ENCODE measurements at places on chromosomes 4 and X.

GRCh38 chr4:155956461-155956860 is 2.8 kb upstream of the CTSO start:
- DNase-seq: no peak

DNA sequence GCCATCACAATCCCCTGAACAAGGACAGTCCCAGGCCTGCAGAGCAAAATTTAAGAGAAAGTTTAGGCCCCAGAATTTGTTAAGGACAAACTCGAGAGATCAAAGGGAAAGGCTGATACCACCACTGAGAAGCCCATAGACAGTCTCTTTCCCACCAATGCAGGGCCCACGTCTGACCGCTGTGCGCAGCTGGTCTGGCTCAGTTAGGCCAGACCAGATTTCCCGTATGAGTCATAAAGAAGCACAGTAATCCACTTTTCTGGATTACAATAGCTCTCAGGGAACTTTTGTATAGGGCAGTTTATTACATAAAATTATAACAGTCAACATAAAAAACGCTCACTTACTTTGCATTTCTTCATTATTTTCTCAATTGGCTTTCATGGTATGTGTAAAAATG is 259.5 kb downstream of the RCHY1 start:
- no peak for DNase-seq

DNA sequence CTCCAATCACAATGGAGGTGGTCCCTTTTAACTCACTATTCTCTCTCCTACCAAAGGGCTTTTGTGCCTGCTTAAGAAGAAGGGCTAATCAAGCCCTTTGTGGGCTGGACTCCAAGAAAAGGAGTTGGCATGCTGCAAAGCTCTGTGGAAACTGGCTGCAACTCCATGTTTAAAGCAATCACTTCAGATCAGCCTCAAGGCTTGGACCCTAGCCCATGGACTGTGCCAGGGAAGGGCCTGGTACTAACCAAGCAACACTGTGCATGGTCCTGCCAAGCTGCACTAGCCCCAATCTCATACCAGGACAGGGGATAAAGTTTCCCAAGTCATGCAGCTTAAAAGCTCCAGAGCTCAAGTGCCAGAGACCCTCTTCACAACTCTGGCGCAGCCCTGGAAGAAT is 86.7 kb downstream of the ATP8A1 start:
- DNase-seq: no peak

- no peak for DNase-seq
These were observed 178.7 kb upstream of the RBPJ start for GRCh38 chr4:26141911-26142638.

- DNase-seq: no peak
These were observed 226.2 kb downstream of the TACR3 start for GRCh38 chr4:103493450-103494159.

- DNase-seq: peak; percentile 11
These were observed at the start of gene CCSER1 for GRCh38 chr4:90127223-90127705. Gene CCSER1 (plus strand): TSS chr4:90127394.

- DNase-seq: no peak
These were observed 15.8 kb upstream of the IL21 start for GRCh38 chr4:122636697-122637096.

DNA sequence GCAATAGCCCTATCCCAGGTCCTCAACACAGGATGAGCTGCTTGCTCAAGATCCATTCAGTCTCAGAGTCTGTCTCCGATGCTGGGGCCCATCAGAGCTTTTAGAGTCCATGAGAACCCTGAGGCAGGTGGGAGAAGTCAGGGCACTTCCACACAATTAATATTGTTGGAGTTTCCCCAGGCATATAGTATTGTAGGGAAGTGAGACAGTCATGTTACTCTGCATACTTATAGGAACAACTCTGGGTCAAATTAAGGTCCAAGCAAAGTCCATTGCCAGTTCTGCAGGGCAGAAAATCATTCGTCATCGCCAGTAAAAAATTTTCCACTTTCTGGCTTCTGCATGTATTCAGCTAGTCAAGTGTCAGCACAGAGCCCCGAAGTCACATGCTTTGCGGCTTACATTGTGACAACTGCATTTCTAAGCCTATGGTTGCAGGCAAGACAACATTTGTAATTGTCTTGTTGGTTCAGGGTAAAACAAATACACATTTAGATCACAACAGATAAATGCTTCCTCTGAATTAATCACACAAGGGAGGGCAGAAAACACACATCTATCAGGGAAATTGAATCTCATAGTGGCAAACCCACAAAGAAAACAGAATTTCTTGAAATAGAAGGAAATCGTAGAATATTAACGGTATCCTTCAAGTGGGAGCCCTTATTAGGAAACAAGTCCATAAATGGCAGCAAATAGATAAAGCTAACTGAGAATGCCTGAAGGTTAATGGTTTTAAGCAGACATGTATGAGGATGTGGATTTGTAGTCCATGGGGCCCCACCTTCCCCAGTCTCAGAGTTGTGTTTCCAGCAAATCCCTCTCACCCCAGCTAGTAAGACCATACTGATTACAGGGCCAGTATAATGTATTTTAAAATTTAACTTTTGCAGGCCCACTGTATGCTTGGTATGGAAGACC is 412.1 kb upstream of the RASGEF1B start:
- no peak for DNase-seq

- no peak for DNase-seq
These were observed 224.9 kb downstream of the FAT4 start for GRCh38 chr4:125539691-125540090.

- no peak for DNase-seq
These were observed 185.6 kb downstream of the SLC7A11 start for GRCh38 chr4:138056541-138056940.

DNA sequence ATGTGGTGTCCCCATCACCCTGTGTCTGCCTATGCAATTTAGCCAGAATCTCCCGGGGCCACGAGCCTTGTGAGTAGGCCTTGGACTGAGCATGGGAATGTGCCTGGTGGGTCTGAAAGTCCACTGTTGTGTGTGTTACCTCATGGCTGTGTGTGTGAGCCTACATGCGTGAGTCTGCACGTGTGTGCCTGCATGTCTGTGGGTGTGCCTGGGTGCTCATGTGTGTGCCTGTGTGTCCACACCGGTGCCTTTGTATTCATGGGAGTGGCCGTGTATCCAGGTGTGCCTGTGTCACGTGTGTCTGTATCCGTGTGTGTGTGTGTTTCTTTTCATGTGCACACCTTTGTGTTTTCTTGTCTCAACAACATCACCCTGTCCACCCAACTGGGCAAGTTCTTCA is 14.2 kb downstream of the ATP5ME start:
- no peak for DNase-seq

GRCh38 chr4:168724243-168724642 is 227.4 kb downstream of the PALLD start:
- DNase-seq: no peak

DNA sequence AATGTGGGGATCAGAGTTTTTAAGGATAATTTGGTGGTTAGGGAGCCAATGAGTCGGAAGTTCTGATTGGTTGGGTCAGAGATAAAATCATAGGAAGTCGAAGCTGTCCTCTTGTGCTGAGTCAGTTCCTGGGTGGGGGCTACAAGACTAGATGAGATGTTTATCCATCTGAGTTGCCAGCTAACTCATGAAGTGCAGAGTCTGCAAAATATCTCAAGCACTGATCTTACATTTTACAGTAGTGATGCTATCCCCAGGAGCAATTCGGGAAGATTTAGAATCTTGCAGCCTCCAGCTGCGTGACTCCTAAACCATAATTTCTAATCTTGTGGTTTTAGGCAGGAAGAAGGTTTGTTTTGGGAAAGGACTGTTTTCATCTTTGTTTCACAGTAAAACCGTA is 565.8 kb upstream of the SPANXN1 start:
- DNase-seq: no peak

- no peak for DNase-seq
These were observed 7.6 kb upstream of the KLHL2 start for GRCh38 chr4:165199722-165200121.

- DNase-seq: no peak
These were observed 123.6 kb upstream of the MID1 start for GRCh38 chrX:10744007-10744406.

DNA sequence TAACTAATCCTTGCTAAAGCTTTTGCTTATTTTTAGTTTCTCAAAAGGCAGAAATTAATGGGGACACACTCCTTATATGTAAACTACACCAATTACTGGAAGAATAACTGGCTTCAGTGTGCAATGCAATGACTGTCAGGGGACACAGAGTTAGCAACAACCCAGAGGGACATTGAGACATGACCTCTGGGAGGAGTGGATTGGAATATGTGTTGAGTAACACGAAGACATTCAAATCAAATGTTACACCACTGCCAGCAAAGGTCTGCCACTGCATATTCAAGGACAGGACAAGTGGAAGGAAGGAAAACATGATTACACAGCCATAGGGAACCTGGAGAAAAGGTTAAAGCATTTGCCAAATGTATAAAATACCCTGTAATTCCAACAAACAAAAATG is 240.1 kb upstream of the FSTL5 start:
- DNase-seq: no peak

GRCh38 chrX:78595901-78596502 is 63.1 kb downstream of the RTL3 start:
- no peak for DNase-seq

- DNase-seq: no peak
These were observed 795.0 kb downstream of the CENPC start for GRCh38 chr4:66750273-66750672.

GRCh38 chrX:12693754-12694153 is 97.5 kb upstream of the PRPS2 start:
- no peak for DNase-seq

- no peak for DNase-seq
These were observed 1111.2 kb upstream of the ADGRL3 start for GRCh38 chr4:60088807-60089486.

DNA sequence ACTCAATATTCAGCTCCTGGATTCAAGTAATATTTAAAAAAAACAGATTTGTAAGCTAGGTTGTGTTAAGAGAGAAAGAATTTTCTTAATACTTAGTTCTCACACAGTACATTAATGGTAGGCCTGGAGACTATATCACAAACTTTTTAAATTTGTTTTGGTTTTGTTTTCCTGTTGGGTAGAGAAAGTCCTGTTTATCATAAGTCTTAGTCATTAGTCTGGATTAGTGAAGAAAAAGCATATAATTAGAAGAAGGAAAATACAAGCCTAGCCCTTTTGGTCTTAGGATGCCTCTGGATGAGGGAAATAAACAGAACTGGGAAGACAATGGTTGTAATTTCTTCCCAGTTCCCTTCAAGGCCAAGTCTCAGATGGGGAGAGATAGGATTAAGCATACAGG is 163.6 kb downstream of the ADAMTS3 start:
- no peak for DNase-seq

DNA sequence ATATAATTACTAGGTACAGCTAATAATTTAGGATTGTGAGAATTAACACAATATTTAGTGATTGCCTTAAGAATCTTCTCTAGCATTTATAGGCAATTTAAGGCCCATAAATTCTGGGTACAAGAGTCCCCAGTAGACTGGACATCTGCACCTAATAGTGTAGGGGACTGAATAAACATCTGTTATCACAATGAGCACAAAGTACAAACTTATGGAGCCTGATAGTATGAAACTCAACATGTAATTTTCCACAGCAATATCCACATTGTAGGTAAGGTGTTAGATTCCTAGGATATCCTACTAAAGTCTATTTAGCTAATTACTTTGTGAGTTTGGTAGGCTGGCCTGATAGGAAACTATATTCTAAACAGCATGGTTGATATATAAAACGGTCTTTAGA is 178.3 kb downstream of the FAM13A start:
- DNase-seq: no peak

GRCh38 chr4:106986486-106986885 is 49.6 kb downstream of the DKK2 start:
- DNase-seq: no peak

DNA sequence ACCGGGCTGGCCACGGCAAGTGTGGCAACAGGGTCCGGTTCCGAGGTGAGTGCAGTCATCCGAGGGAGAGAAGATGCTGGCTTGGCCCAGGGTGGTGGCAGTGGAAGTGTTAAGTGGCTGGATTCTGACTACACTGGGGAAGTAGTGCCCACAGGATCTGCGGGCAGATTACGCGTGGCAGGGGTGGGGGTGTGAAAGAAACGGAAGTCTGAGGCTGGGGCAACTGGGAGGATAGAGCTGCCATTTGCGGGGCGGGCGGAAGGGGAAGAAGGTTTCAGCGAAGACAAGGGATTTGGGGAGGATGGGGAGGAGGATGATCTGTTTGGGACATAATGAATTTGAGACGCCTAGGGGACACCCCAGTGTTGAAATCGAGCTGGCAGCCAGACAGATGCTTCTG is 5.3 kb downstream of the RS1 start:
- DNase-seq: no peak

DNA sequence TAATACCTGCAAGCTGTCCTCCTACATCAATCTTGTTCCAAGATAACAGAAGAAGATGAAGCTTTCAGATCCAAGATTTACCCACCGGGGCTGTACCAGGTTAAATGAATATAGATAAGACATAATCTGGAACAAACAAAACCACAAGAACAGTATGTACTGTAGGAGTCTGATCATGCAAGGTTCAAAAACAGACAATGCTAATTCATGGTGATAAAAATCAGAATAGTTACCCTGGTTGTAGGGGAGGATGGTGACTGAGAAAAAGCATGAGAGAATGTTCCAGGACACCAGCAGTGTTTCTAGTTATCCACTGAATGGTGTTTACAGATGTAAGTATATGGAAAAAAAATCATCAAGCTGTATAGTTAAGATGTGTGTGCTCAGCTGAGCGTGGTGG is 211.6 kb upstream of the TBL1X start:
- DNase-seq: no peak

DNA sequence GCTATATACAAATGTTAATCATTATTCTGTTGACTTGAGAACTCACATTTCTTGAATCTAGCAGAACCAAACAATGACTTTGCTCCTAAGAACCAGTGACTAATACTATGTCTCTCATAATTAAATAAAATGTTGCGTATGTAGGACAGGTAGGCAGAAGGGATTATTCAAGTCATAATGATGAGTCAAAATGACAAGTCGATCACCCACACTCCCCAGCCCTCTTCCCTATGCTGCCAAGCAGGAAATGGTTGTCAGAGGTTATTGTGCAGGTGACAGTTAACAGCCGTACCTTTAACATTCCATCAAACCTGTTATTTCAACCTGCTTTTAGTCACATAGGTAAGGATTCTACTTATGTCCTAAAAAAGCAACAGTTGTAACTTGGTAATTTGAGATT is 22.0 kb upstream of the STK26 start:
- DNase-seq: no peak

DNA sequence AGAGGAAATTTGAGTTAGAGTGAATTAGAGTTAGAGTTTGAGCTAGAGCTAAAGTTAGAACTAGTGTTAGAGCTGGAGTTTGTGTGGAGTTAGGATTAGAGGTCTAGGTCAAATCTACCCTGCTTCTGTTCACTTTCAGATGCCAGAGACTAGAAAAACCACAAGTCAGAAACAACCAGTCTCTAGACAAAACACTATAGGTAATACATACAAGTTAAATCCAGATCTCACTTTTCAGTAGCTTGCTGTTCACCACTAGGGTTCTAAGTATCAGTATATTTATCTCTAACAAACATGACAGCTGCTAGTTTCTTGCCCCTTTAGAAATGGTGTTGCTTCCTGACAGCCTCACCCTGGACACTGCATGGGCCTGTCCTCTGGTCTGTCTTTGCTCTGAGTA is 300.7 kb downstream of the ARAP2 start:
- DNase-seq: no peak

GRCh38 chr4:69546134-69546765 is 50.5 kb upstream of the UGT2B4 start:
- no peak for DNase-seq
